CD4-positive, alpha-beta T cell treated with Interleukin-17A for 1 hour (primary cell): ENCODE measurements at places on chromosomes 13 and 19.

DNA sequence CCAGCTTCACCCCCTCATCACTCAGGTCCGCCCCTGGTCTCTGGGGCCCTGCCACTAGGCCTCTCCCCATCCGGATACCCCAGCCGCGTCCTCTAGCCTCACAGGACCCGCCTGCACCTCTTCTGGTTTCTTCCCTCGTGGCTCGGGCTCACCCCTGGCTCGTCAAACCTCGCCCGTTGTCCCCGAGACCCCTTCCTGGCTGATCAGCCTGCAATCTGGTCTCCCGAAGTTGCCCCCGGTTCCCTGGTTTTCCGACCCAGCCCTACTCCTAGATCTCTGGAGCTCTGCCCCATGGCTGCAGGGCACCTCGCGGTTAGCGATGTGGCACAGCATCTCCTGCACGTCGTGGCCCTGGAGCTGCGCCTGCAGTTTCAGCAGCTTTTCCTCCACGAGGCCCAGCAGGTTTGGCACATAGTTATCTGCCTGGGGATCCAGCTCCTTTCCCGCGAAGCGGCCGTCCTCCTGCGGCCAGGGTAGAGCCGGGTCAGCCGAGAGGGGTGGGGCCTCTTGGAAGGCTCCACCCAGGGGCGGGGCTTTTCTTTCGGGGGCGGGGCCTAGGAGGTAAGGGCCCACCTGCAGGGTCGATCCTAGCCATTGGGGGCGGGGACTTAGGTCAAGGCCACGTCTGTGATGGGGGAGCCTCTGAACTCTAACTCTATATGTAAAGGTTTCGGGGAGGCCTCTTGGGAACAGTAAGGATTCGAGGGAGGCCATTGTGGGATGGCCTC is 2.4 kb upstream of the RGL3 start:
- DNase-seq = peak; percentile 53

DNA sequence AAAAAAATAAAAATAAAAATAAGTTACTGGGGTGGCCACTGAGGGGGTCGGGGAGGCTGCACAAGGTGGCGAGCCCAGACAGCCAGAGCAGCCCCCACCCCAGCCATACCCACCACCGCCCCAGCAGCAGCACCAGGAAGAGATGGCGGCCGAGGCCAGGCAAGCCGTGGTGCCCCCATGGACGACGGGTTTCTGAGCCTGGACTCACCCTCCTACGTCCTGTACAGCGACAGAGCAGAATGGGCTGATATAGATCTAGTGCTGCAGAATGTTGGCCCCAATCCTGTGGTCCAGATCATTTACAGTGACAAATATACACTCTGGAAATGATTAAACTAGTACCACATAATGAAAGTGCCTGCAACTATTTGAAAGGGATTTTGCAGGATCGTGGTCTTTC is 71.6 kb upstream of the ZDHHC20 start:
- DNase-seq = no peak

DNA sequence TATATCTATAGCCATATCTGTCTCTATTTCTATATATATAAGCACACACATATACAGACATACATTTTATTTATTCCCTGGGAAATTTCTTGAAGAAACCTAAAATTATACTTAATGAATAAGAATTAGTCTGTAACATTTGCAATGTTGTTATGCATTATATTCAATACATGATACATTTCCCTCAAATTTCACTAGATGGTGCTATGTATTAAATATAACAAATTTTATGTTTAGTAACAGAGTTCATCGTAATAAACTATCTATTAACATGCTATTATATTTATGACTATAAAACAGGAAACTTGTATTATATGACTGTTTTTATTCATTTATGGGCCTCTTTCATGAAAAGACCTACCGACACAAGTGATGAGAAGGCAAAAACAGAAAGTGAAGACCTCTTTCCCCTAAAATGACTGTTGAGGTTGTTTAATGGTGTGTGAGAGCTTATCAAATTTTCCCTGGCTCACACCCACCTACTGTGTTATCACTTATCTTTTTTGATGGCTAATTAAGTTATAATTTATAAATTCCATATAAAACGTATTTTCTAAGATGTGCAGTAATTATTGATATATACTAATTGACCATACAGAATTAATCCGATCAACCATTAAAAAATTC is 881.9 kb downstream of the SLITRK6 start:
- DNase-seq = no peak

DNA sequence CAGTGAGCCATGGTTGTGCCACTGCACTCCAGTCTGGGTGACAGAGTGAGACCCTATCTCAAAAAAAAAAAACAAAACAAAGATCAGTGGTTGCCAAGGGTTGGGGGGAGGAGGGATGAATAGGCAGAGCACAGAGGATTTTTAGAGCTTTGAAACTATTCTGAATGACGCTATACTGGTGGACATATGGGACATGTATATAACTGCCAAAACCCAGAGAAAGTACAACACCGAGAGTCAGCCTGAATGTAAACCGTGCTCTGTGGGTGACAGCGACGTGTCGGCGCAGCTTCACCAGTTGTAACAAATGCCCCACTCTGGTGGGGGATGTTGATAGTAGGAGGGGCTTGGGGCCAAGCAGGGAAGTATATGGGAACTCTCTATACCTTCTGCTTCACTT is 32.9 kb downstream of the ZIC5 start:
- DNase-seq = no peak

DNA sequence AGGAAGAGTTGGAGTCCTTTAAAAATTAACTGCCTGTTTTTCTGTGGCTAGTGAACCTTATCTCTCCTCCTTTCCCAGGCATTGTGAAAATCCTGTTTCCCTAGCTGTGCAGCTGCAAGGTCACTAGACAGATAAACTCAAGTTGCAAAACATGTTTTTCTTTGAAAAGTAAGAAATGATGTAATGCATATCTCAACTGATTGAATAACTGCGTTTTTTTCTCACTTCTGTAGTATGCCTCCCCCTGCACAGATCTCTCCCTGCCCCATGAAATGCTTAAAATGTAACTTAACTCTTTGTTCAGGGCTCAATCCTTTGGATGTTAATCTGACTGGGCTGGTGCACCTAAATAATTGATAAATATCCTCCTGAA is 27.7 kb upstream of the CYSLTR2 start:
- DNase-seq = no peak

DNA sequence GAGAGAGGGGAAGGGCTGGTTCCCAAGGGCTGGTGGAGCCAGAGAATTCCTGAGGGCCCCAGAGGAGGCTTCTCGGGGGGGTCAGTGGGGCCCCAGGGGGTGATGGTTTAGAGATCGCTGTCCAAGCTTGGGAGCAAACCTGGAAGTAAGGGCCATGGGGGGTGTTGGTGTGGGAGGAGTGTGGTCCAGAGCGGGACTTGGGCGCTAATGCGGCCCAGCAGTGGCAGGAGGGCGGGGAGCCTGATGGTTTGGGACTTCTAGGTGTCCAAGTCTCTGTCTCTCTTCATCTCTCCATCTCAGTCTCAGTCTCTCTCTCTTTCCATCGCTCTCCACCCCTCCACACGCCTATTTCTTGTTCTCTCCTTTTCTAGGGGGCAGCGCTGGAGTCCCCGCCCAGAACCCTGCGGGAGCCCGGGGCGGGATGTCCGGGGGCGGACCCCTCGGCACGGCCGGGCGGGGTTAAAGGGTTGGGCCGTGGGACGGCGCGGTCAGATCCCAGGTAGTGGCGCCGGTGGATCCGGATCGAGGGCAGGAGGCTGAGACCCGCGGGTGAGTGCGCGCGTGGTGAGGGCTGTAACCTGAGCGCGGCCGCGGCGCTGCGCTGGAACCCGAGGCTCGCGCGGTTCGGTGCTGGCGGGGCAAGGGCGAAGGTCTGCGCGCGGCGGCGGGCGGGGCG is at the start of gene CYP4F22:
Gene CYP4F22 (plus strand): TSS at position 491 of the 676 bp plus-strand sequence. CDS start 16,812 bp downstream, outside the sequence.
- peak; percentile 4 for DNase-seq

- no peak for DNase-seq
Observed at GRCh38 chr19:29559743-29560142, 33.9 kb downstream of the VSTM2B start.

- no peak for DNase-seq
Observed at GRCh38 chr13:98273824-98274742, 97.0 kb upstream of the RNF113B start.

DNA sequence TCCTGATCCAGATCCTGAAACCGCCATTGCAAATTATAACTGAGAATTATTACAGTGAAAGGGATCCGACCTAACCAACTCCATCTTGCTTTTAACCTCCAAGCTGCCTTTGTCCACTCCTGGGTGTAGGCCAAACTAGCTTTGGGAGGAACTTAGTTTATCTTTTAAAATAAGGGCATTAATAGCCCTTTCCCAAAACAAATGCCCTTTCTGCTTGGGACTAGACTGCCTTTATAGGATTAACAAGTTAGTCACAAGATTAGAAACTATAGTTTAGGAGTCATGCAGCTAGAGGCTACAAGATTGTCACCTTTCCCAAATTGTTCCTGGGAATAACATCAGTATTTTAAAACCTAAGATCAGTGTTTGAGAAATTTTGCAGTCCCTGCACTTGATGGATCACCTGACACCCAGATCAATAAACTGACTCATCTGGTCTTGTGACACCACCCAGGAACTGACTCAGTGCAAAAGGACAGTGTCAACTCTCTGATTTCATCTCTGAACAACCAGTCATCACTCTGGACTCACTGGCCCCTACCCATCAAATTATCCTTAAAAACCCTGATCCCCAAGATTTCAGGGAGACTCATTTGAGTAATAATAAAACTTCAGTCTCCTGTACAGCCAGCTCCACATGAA is 4.1 kb upstream of the ZNF841 start:
- DNase-seq = no peak

DNA sequence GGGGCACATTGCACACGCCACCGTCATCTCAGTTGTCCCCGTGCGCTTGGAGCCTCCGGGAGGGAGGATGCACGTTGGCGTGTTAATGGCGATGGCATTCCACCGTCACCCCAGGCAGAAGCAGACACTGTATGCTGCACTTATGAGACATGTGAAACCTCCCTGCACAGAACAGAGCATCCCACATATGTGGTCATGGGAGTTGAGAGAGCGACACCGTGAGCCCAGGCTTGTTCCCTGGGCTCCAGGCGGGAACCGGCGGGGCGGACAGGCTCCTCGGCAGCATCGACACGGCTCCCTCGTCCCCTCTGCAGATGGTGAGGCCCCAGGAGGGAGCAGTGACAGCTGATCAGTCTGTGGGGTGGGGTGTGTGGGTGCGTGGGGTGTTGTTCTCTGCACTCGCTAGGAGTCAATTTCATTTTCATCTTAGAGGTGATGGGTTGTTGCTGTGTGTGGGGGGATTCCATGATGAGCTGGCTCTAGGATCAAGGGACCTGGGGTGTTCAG is 40.4 kb downstream of the CRTC1 start:
- DNase-seq = no peak

GRCh38 chr13:33017323-33017929 is 1.2 kb downstream of the KL start:
- peak; percentile 43 for DNase-seq
